ENCODE measurements at places on chromosomes 3 and 15. TPM values are rescaled to one million over a fixed set of nuclear protein-coding genes. Genes with fewer than 3 reads are reported as not detected.

GXYLT2 gene
- total RNA-seq: 16.9 TPM

CTDSPL2 gene
- 46.6 TPM for total RNA-seq

TGM4 gene
- total RNA-seq: 1.2 TPM

DNA sequence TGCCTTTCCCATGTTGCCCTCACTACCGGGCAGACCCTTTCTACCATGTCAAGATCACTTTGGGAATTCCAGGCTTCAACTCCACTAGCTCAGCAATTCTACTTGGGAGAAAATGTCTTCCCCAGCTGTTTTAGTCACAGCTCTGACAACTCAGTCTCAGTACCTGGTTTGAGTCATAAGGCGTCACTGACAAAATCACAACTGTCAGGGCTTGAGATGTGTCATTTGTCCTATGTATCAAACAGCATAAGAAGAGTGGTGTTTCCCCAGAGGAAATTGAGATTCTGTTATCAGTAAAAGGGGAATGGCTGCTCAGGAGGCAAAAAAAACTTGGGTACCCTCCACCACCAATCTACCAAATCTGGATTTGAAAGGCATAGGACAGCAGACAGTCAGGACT, 594.9 kb upstream of the SUCLG2 start:
- DNase-seq: no peak

GRCh38 chr3:31433679-31433992, 99.1 kb upstream of the STT3B start:
- DNase-seq: no peak

DNA sequence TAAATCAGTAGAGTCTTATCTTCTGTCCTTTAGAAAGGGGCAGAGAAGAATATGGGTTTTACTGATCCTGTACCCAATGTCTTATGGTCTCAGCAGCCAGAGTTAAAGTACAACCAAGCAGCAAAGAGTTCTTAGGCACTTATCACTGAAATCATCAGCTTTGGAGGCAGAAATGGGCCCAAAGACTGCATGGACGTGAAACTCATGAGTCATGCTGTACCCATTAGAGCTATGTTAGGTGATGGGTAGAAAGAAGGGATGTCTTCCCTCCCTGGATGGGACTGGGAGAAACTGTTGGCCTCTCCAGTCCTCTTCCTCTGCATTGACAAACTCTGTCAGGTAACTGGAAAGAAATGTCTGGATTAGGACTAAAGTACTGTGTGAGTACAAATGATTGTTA, 63.4 kb downstream of the EOMES start:
- DNase-seq: no peak

DNA sequence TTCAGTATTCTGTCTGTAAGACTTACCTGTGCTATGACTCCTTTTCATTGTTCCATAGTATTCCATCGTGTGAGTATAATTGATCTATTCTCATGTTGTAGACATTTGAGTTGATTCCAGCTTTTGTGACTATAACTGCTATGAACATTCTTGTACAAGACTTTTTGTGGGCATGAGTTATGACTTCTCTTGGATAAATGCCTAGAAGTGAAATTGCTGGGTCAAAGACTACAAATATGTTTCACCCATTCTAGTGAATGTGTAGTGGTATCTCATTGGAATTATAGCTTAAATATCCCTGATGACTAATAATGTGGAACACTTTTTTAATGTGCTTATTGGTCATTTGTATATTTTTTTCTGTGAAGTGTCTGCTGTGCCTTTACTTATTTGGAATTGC, 27.6 kb upstream of the NPHP3 start:
- DNase-seq: no peak
